ENCODE measurements at places on chromosomes 4 and X.

DNA sequence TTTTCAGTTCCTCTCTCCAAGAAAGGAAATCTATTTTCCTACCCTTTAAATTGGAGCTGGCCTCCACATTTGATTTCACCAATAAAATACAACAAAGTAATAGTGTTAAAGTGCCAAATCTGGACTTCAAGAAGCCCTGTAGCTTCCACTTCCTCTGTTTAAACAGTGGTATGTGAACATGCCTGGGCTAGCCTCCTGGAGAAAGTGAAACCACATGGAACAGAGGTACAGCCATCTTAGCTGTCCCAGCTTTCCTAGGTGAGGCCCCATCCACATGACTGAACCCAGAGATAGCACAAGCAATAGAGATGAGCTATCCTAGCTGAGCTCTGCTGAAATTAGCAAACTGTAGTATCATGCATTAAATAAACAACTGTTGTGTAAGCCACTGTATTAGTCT lies 131.8 kb upstream of the VCX start:
- no peaks in the 10 kb centered on the region for H3K27me3 ChIP-seq
- no peaks in the 10 kb centered on the region for H3K36me3 ChIP-seq
- no peak overlapping the region for H3K4me3 ChIP-seq
- DNase-seq, result peak; percentile 0
- no peak overlapping the region for H3K27ac ChIP-seq
- no peaks in the 10 kb centered on the region for H3K4me1 ChIP-seq

DNA sequence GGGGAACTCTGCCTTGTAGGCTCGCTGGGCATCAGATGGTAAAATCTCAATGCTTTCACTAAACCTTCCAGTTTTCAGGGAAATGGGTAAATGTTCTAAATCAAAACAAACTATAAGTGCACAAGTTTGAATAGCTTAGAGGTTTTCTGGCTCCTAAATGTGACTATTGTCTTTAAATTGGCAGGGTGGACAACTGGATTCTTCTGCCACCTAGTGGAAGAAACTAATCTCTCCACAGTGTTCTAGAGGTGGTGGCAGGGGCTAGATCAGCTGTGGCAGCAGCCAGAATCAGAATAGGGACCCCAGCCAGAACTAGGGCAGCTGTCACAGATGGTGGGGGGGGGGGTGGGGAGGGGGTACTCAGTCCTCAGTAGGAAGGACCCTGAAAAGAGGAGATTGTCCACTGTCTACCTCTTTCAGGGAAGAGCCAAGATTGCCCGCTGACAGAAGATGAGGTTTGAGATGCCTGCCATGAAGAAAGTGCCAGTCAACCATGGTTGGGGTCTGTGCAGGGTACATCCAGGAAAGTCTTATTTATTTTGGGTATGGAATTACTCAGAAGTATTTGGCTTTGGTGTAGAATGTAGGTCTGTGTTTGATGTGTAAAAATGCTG lies 201.4 kb downstream of the CCNG2 start:
- H3K27me3 ChIP-seq, result peaks cover 27% of the 10 kb centered on the region
- no peaks in the 10 kb centered on the region for H3K4me1 ChIP-seq
- H3K4me3 ChIP-seq, result no peak overlapping the region
- H3K27ac ChIP-seq, result no peak overlapping the region
- DNase-seq, result peak; percentile 71

GRCh38 chr4:70842761-70843435 lies 3.2 kb upstream of the GRSF1 start:
- no peak overlapping the region for H3K4me3 ChIP-seq
- no peak for DNase-seq
- no peaks in the 10 kb centered on the region for H3K36me3 ChIP-seq
- H3K27me3 ChIP-seq, result no peaks in the 10 kb centered on the region

DNA sequence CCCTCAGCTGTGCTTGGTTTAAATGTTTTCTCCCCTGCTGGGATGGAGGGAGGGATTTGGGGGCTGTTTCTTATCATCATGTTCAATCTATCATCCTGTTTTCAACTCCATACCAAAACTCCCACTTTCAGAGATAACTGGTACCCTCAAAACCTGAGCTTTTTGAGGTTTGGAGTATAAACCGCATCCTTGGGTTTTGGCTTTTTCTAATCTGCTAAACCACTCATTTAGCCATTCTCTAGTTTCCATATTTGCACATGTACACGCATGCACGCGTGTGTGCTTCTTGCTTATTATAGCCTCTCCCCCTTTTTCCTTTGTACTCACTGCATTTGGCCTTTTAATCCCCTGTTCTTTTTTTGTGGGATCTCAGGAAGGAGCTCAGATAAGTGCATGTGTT lies 116.7 kb upstream of the TEX13D start:
- no peak for DNase-seq
- peaks cover 11% of the 10 kb centered on the region for H3K4me1 ChIP-seq
- H3K4me3 ChIP-seq, result no peak overlapping the region
- H3K27ac ChIP-seq, result no peak overlapping the region
- H3K27me3 ChIP-seq, result no peaks in the 10 kb centered on the region
- no peaks in the 10 kb centered on the region for H3K36me3 ChIP-seq

GRCh38 chr4:123606336-123606735 lies 209.7 kb downstream of the SPRY1 start:
- H3K4me1 ChIP-seq, result no peaks in the 10 kb centered on the region
- no peak overlapping the region for H3K4me3 ChIP-seq
- H3K27ac ChIP-seq, result no peak overlapping the region
- H3K27me3 ChIP-seq, result no peaks in the 10 kb centered on the region
- no peaks in the 10 kb centered on the region for H3K36me3 ChIP-seq

DNA sequence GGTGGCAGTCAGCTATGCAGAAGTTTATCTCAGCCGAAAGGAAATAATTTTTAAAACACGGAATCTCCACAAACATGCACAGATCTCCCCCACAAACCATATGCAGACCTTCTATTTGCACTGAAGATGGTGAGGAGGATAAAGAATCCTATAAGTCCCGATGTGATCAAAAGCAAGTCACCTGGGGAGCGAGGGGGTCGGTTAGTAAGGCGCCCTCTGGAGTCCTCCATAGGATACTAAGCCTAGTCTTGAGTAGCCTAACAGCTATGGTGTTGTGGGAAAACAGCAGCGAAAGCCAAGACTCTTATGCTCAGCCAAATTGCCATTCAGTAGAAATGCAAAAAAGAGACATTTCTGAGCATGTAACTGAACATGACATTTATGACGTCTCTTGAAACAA lies 210.9 kb downstream of the FRMPD4 start:
- no peak overlapping the region for H3K27ac ChIP-seq
- H3K4me3 ChIP-seq, result no peak overlapping the region

GRCh38 chr4:40000711-40001110 lies 23.0 kb upstream of the PDS5A start:
- H3K36me3 ChIP-seq, result no peaks in the 10 kb centered on the region
- no peak for DNase-seq
- no peaks in the 10 kb centered on the region for H3K27me3 ChIP-seq
- H3K27ac ChIP-seq, result no peak overlapping the region
- peaks cover 9% of the 10 kb centered on the region for H3K4me1 ChIP-seq
- no peak overlapping the region for H3K4me3 ChIP-seq
